ENCODE measurements at places on chromosomes 4 and X.

DNA sequence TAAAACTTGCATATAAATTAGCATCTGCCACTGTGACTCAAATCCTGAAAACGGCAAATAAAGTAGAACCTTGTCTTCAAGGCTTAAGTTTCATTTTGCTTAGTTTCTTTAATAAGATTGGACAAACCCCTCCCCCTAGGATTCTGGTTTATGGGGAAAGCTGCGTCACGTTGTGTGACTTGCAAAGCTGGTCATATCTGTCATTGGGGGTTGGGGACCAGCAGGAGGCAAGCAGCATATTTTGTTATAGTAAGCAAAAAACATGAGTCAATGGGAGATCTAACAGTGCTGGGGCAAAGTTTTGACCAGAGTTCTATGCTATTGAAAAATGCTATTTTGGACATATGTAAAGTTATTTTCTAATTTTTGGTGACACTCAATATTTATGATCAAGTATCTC is 407.3 kb downstream of the PCDH18 start:
- DNase-seq, result no peak

DNA sequence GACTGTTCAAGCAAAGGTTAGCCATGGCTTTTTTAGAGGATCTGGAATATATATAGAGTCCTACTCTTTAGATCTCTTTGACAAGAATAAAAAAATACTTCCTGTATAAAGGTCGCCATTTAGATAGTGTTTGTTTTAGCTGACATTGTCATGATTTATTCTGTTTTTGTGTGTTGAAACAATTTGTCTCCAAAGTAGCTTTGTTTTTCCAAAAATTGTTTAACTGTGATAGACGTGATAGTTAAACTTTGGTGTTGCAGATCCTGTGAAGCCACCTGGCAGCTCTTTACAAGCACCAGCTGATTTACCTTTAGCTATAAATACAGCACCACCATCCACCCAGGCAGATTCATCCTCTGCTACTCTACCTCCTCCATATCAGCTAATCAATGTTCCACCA is 80.3 kb upstream of the SMARCA5 start:
- DNase-seq, result no peak

- DNase-seq, result no peak
These were observed 15.3 kb downstream of the HOPX start for GRCh38 chr4:56665781-56666180.

DNA sequence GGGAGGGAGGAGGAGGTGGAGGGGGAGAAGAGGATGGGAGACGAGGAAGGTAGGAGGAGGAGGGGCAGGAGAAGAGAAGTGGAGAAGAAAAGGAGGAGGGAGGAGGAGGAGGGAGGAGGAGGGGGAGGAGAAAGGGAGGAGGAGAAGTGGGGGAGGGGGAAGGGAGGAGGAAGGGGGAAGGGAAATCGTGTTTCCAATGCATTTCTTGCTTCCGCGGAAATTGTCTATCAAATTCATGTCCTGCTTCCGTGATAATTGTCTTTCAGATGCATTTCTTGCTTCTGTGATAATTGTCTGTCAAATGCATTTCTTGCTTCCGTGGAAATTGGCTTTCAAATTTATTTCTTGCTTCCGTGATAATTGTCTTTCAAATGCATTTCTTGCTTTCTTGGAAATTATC is 43.3 kb downstream of the CRLF2 start:
- DNase-seq, result no peak
